Effector CD4-positive, alpha-beta T cell (primary cell): ENCODE measurements at places on chromosomes 11 and 22.

DNA sequence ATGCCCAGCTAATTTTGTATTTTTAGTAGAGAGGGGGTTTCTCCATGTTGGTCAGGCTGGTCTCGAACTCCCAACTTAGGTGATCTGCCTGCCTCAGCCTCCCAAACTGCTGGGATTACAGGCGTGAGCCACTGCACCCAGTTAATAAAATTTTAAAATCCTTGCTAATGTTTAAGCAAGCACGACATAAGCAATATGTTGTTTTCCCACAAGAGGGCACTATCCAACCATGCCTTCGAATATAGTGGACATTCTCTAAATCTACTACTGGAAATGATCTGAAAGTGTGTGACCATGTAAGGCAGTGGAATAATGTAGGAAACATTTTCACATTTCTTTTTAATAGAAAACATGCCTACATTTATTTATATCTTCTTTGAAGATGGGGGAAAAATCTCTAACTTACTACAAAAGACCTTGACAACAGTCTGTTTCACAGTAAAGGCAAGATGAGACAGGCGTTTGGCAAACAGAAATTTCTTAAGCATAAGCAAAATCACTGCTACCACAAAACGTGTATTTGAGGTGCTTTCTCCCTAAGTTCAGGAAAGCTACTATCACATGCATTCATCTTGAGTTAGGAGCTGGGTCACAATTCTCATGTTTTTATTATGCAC, 38.2 kb downstream of the PITPNB start:
- no peak for DNase-seq

- no peak for DNase-seq
Observed at GRCh38 chr11:40230821-40231220, 1228.6 kb downstream of the LRRC4C start.

- DNase-seq = no peak
Observed at GRCh38 chr11:35963911-35964310, 20.0 kb downstream of the LDLRAD3 start.

DNA sequence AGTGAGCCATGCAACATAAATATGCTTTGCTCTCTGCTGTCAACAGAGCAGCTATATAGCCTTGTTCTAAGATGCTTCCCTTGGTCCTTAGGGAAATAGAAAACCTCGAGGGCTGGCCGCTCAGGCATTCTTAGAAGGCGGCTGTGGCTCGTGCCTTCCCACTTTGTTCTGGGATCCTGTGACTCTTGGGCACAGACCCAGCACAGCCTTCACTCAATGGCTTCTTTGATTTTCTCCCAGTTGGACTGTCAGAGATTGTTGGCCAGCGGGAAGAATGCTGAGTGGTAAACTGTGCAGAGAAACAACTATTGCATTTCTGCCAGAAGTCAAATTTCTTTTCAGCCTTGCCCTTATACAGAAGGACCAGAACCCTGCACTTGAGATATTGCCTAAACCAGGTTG, 9.5 kb upstream of the MICAL2 start:
- no peak for DNase-seq

- no peak for DNase-seq
Observed at GRCh38 chr11:59000003-59000402, 60.7 kb downstream of the GLYATL1 start.

DNA sequence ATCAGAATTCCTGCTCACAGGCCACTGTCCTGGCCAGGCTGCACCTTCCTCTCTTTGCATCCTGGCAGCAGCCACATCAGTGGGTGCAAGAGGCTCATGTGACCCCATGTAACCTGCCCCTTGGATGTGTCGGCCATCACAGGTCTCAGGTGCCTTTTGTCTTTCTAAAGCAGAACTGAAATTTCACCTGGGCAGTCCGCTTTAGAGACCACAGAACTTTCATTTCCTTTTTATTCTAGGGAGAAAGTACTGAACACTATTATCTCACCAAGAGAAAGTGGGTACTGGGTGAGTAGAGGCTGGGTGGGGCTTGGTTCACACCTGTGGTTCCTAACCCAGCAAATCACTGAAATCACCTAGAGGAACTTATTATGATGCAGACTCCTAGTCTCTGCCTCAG, 51.7 kb upstream of the NUP160 start:
- no peak for DNase-seq

DNA sequence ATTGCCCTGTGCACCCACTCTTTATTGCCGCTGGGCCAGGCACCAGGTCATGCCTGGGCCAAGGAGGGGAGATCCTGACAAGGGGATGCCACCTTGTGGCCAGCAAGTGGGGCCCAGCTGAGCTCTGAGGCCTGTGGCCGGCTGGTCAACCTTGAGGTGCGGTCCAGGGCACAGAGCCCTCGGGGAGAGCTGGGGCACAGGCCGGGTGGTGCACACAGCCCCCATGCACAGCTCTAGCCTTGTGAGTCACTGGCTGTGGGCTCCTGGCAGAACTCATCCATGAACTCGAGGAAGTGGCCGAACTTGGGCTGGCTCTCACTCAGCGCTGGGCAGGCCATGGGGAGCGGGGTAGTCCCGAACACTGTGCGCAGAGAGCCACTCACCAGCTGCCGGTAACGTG, 94.3 kb downstream of the RNF169 start:
- no peak for DNase-seq

GRCh38 chr22:44574640-44575380, 76.8 kb upstream of the RTL6 start:
- DNase-seq = no peak

- no peak for DNase-seq
Observed at GRCh38 chr11:332651-333480, 12.2 kb upstream of the IFITM3 start.

DNA sequence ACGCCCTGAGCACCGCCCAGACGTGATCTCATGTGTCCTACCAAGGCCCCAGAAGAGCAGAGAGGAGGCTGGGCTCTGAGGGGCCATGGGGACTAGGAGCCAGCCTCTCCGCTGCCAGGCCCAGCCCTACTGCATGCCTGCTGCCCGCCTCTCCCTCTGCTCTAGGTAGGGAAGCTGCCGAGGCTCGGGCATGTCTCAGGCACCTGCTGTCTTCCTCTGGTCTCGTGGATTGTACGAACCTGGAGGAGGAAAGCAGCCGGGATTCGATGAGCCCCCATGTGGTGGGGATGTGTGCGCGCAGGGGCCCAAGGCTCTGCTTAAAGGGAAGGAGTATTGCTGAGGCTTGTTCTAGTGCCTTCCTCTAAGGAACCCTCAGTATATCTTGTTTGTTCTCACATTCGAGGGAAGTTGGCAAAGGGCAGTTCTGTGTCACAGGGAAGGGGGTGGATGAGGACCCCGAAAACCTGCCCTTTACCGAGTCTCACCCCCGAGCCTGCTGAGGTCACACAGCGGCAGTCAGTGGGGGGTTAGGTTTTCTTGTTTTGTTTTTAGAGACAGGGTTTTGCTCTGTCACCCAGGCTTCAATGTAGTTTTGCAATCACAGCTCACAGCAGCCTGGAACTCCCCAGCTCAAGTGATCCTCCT, 21.2 kb downstream of the DAGLA start:
- DNase-seq = no peak

GRCh38 chr22:43168471-43169309, 17.3 kb downstream of the TSPO start:
- DNase-seq = no peak

- no peak for DNase-seq
Observed at GRCh38 chr11:2535673-2536439, 91.0 kb downstream of the KCNQ1 start.

DNA sequence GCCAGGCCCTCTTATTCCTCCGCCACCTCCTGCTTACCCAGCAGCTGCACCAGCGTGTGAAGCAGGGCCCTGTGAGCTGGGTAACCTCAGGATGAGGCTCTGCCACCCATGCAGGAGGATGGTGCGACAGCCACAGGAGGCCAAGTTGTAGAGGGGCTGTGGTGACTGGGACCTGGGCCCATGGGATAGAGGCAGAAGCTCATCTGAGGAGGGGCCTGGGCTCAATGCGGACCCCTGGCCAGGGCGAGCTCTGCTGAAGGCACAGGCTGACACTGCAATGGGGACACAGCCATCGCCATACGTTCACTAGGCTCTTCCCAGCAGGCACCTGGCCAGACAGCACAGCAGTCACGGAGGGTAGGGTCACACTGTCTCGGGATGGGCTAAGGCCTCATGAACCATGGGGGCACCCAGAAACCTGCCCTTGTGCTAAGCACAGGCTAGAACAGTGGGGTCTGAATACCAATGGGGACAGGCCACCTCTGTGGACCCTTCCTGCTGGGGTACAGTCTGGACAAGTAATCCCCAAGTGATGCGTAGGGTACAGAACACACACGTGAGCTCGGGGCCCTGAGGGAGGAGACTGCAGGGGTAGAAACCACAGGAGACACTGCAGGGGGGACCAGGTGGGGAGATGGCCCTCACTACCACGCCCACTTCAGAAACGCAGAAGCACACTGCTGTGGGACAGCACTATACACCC, 35.3 kb downstream of the GNB1L start:
- DNase-seq = no peak

DNA sequence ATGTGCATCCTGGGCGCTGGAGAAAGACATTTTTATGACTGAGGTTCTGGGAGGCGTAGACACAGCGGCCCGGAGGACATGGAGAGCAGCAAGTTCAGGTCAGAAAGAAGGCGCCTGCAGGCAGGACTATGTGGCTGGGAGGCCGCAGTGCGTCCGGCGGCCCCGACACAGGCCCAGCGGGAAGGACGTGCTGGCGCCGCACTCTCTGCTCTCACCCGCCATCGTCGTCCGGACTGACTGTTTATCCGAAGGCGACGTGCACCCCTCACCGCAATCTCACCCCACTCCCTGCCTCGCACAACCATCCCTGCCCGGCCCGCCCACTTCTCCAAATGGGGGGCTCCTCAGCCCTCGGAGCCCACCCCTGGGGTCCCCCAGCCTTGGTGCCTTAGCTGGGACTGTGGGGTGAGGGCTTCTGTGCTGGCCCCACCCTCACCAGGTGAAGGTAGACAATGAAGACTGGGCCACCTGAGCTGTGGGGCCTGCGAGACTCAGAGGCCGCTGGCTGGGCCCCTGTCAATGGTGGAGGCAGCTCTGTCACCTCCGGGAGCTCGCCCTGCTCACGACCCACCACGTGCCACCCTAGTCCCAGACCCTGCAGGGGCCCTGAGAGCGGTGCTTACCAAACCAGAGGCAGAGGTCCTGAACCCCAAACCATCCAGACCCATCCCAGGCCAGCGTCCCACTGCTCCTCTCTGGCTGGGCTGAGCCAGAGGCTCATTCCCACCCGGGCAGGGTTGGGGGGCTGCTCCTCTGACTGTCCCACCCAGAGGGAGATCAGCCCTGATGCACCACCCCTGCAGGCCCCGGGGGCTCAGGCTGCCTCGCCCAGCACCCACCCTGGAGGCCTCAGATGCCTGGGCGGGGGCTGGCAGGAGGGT, 16.2 kb upstream of the MUC5B start:
- no peak for DNase-seq

GRCh38 chr11:2527621-2528291, 82.9 kb downstream of the KCNQ1 start:
- peak; percentile 0 for DNase-seq

GRCh38 chr22:20495861-20496681, 476 bp upstream of the KLHL22 start:
- peak; percentile 89 for DNase-seq

- DNase-seq = no peak
Observed at GRCh38 chr11:72112978-72113808, 698 bp upstream of the ANAPC15 start.

DNA sequence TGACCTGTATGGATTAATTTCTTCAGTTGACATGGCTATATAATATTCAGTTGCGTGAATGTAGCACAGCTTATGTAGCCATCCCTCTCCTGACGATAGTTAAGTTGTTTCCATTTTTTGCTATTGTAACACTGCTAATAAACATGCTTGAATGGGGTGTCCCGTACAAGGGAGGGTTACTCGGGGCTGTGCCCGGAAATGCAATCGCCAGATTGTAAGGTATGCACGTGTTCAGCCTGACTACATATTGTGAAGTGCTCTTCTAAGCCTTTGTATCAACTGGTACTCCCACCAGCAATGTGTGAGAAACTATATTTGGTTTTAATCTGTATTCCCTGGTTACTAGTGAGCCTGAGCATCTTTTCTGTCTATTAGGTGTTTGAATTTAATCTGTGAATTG, 16.1 kb downstream of the ST3GAL4 start:
- no peak for DNase-seq

DNA sequence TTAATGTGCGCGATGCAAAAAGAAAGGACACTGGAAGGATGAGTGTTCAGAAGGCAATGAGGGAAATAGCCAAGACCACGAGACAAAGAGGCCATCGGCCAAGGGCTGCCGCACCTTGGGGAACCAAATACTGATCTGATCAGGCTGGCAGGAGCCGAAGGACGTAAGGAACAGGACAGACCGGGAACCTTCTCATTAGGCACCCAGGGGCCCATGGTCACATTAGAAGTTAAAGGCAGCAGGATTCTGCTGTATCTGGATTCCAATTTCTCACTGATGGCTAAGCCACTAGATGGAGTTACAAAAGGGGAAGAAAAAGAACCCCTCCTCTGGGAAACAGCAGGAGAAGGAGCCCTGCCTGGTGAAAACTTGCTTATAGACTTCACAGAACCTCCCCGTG, 28.8 kb upstream of the CPT1A start:
- no peak for DNase-seq

- no peak for DNase-seq
Observed at GRCh38 chr11:33059331-33060007, 20.1 kb downstream of the TCP11L1 start.

DNA sequence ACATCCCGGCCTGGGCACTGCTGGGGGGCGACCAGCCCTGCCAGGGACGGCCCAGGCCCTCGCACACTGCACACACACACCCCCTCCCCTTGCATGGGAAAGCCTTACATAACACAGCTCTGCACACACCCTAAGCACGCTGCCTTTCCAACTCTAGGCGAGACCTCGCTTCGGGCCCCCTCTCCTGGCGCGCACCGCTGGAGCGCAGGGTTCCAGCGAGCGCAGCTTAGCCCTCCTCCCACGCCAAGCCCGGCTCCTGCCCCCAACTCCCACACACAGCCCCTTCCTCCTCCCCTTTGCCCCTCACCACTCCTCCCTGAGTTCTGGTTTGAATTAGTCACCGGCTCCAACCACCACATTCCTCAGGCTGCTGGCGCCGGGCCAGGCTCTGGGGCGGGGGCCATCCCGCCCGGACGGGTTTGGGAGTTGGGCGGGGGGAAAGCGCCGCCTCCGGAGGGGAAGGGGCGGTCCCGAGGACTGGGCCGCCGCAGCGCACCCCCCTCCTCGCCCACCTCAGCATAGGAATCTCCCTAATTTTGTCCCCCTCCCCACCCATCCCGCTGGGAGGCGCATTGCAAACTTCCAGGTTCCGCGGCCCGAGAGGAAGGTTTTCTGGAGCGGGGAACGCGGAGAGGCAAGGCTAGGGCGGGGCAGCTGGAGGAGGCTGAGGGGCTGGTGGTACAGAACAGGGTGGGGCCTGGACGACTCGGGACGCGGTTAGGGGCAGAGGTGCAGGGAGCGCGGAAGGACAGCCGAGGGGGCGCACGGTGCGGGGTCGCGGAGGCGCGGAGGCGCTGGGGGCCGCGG, 966 bp downstream of the AHNAK start:
- peak; percentile 62 for DNase-seq

GRCh38 chr11:65132238-65132987, 1.9 kb downstream of the SYVN1 start:
- DNase-seq = no peak
